ENCODE measurements at places on chromosomes 1 and 21. TPM values are rescaled to one million over a fixed set of nuclear protein-coding genes. Genes with fewer than 3 reads are reported as not detected.
A peak's percentile ranks its signal among the peaks of the same experiment; 100 is the strongest.

GRCh38 chr1:158731707-158732106, 11.2 kb upstream of the OR6K3 start:
- no peak for DNase-seq

GRCh38 chr1:66250075-66250474, 283.9 kb upstream of the SGIP1 start:
- DNase-seq: no peak

- DNase-seq: peak; percentile 100
These were observed 61.1 kb downstream of the TOMM20 start for GRCh38 chr1:235067396-235068157.

SNX27 gene
- 23.3 TPM for total RNA-seq

Data from HFFc6 (cell line).